Cortex of kidney (tissue), 1 donor: ENCODE measurements at places on chromosomes 5 and 9.

DNA sequence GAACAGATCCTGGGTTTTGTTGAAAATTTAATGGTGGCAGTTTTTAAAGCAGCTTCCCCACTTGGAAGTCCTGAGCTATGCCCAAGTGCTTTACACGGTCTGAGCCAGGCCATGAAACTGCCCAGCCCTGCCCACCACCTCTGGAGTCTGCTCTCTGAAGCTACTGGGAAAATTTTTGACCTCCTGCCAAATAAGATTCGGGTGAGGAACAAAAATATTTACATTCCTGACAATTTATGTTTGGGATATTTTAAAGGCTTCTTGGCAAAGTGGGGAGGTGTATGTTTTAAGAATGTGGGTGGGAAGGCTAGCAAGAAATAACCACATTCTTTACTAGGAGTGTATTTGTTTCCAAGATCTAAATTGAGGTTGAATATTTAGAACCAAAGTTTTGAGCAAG lies 50.0 kb downstream of the HACD4 start:
- DNase-seq, result no peak

DNA sequence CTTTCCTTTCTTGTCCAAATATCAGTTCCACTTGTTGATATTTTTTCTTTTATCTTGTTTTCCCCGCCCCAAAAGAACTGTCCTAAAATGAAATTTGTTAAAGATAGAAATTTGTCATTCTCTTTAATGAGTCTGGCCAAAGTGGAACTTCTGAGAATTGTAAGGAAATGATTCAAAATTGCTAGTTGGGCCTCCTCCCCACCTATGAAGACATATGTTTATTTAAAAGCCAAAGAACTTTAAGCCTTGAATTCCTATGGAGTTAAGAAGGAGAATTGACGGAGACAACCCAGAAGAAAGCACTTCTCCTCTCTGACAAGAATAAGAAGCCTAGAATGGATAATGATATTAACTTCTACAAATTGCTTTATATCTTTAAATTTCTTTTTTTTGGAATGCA lies 59.1 kb upstream of the ALDH1A1 start:
- no peak for DNase-seq

- DNase-seq, result no peak
These were observed 488.0 kb upstream of the CYLC2 start for GRCh38 chr9:102507044-102507687.

DNA sequence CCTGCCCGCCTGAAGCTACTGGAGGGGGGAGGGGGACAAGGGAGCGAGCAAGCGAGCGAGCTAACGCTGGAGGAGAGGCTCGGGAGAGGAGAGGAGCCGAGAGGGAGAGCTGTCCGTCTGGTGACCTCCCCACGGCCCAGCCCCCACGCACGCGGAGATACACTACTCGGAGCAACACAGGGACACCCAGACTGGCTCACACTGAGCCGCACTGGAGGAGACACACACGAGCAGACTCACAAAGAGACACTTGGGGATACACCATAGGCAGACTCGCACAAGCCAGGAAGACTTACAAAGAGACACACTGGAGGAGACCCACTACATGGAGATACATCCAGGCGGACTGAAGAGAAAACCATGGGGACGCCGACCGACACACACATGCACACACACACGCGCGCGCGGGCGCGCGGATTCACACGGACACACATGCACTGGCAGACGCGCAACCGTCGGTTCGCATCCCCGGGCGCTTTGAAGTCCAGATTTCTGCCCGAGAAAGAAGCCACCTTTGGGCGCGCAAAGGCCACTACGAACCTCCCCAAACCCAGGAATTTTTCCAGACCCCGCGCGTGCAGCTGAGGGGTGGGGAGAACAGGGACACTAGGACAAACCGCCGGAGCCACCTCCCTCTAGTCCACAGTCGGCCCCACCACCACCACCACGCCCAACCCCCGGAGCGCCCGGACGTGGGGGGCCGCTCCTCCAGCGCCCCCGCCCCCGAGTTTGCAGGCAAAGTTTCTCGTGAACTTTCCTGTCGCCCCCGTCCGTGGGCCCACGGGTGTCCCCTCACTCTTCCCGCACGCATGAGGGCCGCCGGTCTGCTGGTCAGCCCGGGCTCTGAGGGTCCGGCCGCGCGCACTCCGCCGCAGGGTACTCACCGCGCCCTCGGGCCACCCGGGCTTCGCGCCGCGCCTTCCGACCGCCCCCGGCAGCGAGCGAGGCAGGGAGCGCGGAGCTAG lies 571 bp downstream of the CNTFR start:
- DNase-seq, result no peak

GRCh38 chr9:90568667-90569066 lies 74.0 kb downstream of the DIRAS2 start:
- no peak for DNase-seq

DNA sequence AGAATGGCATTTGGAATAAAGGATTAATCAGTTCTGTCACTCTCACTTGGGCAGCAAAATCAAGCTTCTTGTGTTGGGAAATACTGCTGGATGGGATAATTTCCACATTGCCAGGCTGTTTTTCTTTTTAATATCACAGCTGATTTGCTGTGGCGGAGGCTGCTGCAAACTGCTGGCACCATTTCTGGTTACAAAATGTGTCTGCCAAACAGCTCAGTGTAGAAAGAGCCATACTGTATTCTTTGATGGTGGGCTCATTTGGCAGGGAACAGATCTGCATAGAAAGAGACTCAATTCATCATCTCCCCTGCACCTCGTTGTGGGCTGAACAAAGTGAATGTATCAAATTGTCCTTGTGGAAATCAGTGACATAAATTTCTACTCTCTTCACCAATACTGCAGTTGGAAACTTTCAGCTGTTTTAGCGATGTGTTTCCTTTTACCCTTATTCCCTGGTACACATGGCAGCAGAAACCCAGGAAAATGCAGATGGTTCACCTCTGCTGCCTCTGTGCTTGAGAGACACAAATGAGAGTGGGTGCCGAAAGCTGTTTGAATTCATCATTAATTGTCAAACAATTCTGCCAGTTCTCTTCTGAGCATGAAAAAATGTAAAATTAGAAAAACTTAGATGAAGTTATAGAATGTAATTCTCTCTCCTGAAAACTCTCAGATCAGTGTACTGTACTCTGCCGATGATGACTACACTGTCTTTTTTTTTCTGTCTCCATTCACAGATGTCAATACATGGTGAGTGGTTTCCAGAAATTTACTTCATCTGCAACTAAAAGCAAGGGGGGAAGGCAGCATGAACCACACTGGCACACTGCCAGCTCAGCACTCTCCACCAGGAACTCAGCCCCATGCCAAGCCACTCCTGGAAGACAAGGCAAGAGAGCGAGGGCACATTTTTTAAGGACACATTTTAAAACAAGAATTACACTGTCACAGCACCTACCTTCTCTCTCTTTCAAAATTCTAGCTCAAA lies 75.0 kb downstream of the HMHB1 start:
- no peak for DNase-seq

- no peak for DNase-seq
These were observed 49.7 kb downstream of the YIPF5 start for GRCh38 chr5:144120661-144121180.

DNA sequence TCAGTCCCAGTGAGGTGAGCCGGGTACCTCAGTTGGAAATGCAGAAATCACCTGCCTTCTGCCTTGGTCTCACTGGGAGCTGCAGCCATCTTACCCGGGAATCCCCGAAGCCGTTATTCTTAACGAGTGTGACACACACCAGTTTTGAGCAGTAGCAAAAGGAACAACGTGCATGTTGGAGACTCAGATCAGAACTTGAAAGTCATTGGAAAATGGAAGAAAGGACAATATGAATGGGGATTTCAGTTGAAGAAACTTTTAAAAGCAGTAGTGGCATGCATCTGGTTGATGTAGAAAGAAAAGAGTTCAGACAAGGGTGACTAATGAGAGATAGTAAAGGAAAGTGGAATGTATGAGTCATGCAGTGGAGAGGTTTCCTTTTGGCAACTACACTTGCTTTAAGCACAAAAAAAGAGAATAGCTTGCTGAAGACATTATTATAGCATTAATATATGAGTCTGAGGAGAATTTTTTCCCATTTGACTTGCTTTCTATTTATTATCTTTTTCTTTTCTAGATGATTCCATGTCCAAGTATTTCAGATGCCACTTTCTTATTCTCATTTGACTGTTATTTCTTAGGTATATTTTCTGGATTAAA lies 44.4 kb upstream of the ANKDD1B start:
- DNase-seq, result no peak

DNA sequence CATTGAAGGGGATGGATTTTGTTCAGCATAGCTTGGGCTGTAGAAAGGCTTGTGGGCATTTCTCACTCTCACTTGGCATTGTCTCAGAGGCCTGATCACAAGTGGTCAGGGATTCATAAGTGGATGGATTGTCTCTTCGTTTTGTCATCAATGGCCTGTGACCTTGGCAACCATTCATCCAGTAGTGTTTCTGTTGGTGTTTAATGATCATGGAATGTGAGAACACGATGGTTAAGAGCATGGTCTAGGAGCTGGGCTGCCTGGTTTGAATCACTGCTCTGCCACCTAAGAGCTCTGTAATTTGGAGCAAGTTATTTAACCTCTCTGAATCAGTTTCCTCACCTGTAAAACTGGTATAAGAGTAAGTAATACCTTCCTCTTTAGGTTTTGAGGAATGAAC lies 430.1 kb upstream of the MEF2C start:
- no peak for DNase-seq

DNA sequence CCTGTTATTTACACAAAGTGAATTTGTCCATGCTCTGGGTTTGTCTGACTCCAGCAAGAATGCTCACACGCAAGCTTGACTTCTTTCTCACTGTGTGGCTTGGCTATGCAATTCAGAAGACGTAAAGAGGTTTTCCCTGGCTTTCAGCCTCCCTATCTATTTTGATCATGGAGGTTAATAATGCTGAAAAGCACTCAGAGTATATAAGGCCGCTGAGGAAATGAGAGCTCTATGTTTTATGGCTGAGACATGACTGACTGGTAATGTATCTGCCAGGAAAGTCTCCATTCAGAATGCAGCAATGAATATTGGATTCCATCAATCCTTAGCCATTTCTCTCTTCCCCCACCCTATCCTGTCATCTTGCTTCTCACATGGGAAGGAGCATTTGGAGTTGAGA lies 417.3 kb downstream of the DMAC1 start:
- DNase-seq, result no peak

DNA sequence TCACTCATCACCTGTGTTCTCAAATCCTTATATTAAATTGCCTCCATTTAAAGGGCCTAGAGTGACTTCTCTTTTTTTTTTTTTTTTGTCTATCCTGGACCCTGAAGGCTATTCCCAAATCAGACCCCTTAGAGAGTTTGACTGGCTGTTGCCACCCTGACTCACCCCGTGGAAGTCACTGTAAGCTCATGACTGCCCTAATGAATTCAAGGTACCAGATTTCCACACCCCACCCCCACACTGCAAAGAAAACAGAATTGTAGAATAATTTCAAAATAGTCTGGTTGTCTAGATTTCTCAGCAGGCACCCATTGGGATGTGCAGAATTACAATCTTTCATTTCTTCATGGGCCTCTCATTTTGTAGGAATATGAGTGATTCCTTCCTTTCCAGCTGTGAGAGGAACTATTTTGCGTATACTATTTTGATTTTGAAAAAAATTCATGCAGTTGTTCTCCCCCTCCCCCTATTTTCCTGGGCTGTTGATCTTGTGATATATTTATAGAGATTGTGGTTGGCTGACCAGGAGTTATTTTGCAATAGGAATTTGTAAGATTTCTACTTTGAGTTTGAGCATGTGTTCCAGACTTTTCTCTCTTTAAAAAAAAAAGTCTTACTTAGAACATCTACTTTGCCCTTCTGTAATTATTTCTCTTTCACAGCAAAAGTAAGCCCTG lies 79.1 kb downstream of the ZNF618 start:
- no peak for DNase-seq

DNA sequence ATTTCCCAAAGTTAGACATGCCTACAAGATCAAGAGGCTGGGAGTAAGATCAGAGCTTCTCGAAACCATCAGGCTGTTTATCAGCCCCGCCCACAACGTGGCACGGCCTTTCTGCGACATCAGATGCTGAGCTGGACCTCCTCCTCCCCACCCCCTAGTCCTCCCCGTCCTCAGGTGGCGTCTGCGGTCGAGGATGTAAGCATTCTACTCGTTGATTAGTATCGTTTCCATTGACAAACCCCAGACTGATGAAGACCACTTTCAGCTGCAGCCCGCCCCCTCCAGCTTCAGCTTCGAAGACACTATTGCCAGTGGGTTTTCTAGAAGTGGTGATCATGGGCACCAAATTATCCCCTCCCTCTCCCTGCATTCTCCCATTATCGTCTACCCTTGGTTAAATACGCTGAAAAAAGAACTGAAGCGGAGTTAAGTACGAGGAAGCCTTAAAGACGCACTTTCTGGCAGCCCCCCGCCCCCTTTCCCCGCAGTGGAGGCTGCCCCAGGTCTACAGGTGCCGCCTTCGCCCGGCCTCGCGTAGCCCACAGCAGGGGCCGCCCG lies 1.1 kb downstream of the PPIC start:
- DNase-seq, result no peak

- DNase-seq, result no peak
These were observed 85.0 kb downstream of the ROR2 start for GRCh38 chr9:91865041-91865440.

DNA sequence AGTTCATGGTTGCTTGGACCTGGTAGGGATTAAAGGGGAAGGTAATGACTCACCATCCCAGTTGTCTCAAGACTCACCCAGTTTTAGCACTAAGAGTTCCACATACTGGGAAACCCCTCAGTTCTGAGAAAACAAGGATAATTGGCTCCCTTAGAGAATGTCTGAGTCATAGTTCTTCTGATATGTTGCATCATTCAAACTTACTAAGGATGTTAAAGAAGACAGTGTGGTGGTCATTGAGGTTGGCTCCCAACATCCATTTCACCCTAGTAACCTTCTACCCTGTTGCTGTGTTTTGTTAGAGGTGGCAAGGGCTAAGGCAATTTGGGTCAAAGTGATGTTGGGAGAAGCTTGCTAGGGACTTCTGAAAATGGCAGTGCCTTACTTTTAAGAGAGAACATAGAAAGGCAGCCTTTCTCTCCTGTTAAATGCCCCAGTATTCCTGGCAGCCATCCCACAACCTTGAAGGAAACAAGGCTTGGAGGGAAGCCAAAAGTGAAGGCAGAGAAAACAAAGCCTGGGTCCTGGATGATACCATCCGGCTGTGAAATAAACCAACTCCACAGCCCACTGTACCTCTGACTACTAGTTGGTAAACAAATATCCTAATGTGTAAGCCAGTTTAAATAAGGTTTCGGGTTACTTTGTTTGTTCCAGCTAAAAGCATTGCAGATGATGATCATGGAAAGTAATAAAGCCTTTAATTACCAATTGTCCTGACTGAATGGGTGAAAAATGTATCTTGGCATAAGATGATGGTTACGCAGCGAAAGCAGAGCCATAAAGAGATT lies 80.4 kb upstream of the ADAMTSL1 start:
- DNase-seq, result no peak

- DNase-seq, result no peak
These were observed 146.1 kb upstream of the SLC44A1 start for GRCh38 chr9:105098370-105098769.
